ENCODE measurements at places on chromosomes 4 and X. TPM values are rescaled to one million over a fixed set of nuclear protein-coding genes. Genes with fewer than 3 reads are reported as not detected.

- H3K27me3 ChIP-seq: no peaks in the 10 kb centered on the region
- H3K4me3 ChIP-seq: no peak overlapping the region
- no peaks in the 10 kb centered on the region for H3K4me1 ChIP-seq
- no peak for DNase-seq
Observed at GRCh38 chr4:142168181-142168580, 531.8 kb downstream of the IL15 start.

Gene PRDM8
- total RNA-seq: 0.14 TPM

- H3K27ac ChIP-seq: peak overlapping the region; percentile 79
- DNase-seq: no peak
- no peaks in the 10 kb centered on the region for H3K27me3 ChIP-seq
- peak overlapping the region; percentile 75 for H3K4me3 ChIP-seq
Observed at GRCh38 chr4:37976507-37976906, 16.3 kb downstream of the PTTG2 start.

Gene GAGE1
- not detected for total RNA-seq

Data from pancreas (tissue), 10 donors.